ENCODE measurements at places on chromosomes 11 and 22.

DNA sequence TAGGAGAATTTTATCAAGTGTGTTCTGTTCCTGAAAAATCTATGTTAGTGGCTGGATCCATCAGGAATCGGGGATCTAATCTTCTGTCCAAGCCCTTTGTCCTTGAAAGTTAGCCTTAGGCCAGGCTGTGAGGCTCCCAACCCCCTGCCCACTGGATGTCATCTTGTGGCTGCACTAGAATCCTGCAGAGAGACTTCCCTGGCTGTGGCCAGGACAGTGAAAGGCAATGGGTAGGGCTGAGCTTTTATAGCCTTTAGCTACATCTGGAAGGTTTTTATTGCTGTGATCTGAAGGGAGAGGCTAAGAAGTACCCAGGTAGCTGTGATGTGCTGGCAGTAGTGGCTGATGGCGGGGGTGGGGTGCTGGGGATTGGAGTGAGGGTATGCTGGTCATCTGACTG lies 2.1 kb downstream of the OAF start:
- DNase-seq: no peak

- DNase-seq: no peak
Measured at GRCh38 chr22:32584650-32585049, 110.0 kb downstream of the FBXO7 start.

- DNase-seq: no peak
Measured at GRCh38 chr11:113248702-113249490, 65.5 kb upstream of the TTC12 start.

DNA sequence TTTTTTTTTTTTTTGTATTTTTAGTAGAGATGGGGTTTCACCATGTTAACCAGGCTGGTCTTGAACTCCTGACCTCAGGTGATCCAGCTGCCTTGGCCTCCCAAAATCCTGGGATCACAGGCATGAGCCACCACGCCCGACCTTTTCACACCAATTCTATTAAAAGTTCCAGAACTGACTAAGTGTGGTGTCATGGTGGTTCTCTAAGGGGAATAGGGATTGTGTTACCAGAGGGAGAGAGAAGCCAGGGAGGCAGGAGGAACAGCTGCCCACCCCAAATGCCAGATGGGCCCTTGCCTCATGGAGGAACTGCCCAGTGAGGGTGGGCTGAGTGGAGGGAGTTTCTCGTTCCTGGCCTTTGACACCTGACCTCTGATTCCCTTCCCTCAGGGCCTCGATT lies 5.9 kb downstream of the RPS6KA4 start:
- no peak for DNase-seq

GRCh38 chr11:7525424-7525823 lies 11.6 kb downstream of the PPFIBP2 start:
- no peak for DNase-seq

DNA sequence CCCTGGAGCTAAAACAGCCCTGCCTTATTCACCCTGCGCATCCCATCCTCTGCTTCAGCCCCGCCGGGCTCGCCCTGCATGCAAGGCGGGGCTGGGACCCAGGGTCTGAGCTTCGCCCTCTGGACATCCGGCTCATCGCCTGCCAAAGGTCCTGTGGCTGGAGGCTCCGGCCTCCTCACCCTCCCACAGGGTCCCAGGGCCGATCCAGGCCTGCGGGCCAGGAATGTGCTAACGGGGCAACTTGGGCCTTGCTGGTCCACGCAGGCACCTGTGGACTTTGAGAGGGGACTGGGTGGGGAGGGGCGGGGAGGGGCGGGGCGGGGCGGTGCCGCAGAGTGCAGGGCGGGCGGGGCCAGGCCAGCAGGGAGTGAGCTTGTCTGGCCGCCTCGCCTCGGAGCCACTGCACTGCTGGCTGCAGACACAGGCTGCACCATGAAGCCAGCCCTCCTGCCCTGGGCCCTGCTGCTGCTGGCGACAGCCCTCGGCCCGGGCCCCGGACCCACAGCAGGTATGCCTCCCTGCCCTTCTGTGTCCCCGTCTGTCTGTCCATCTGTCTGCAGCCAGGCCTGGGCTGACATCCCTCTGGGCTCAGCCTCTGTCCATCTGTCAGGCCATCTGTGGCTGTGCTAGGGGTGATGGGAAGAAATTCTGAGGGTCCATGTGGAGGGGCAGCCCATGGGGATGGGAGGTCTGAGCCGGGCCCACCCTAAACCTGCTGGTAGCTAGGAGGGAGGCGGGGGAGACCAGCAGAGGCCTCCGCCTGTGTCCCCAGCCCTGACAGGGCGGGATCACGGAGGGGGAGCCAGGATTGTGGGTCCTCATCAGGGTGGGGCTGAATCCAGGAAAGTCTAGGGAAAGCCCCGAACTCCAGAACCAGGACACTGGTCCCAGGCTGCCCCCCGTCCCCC lies at the start of gene SUSD2:
SUSD2 (plus strand) TSS at position 400 of the 908 bp plus-strand sequence; CDS start at position 433, 33 bp downstream.
- peak; percentile 56 for DNase-seq

GRCh38 chr11:2929531-2929949 lies 320 bp upstream of the PHLDA2 start:
- peak; percentile 90 for DNase-seq

DNA sequence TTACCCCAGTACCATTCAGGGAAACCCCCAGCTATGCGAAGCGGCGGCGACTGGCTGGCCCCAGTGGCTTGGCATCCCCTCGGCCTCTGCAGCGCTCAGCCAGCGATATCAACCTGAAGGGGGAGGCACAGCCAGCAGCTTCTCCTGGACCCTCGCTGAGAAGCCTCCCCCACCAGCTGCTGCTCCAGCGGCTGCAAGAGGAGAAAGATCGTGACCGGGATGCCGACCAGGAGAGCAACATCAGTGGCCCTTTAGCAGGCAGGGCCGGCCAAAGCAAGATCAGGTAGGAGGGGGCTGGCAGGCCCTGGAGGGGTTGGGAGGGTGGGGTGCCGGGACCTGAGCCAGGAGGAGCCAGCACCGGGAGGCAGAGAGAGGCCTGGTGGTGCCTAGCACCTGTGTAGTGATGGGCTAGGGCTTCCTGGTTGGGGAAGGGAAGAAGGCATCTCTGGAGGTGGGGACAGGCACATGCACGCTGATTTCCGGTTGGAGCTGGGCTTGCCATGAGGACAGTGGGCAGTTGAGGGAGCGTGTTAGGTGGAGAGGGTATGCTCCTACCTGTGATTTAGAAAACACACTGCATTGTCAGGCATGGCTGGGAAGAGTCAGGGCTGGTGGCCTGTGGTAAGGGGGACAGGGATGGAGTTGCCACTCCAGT lies 22.3 kb downstream of the SHANK3 start:
- DNase-seq: peak; percentile 58

DNA sequence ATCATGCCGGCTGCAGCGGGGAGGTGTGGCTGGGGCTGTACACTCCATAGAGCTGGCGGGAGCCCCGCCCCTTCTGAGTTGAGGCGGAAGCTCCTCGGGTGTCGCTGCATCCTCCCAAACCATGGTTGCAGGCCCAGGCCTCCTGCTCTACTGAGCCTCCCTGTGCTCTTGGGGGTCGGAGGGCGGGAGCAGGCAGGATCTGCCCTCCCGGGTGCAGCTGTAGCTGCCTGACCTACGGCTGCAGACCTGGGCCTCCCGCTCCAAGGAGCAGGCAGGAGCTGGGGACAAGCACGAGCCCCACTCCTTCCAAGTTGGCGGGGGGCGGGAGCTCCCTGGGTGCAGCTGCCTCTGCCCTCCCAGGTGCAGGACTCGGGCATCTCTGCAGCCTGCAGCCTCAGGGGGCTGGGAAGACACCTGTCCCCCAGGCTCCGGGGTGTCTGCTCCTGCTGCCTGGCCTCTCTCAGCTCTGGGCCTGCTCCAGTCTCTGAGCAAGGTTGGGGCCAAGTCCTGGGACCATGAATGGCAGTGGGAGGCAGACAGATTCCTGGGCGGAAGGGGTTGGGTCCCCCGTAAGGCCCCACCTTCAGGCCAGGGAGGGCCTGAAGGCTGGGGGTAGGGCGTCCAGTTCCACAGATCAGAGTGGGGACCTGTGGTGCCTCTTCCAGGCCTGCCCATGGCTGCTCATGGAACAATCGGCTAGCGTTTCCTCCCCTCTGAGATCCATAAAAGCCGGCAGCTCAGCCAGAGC lies 46.4 kb upstream of the SC5D start:
- DNase-seq: no peak

DNA sequence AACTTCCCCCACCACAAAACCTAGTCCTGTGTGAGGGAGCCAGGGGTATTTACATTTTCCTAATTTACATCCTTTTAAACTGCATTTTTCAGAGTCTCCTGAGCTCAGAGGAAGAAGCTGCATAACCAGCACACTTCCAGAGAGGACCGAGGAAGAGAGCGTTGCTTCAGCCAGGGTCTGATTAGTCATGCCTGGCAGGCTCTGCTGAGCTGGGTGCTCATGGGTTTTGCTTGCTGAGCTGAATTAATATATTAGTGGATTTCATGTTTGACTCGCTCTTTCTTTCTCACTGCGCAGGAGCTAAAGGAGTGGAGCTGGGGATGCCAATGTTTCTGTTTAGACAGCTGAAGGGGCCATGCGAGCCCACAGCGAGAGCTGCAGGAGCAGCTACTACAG lies 539.3 kb upstream of the B3GAT1 start:
- DNase-seq: no peak

- no peak for DNase-seq
Measured at GRCh38 chr22:46696614-46697013, 41.4 kb downstream of the CERK start.

- DNase-seq: no peak
Measured at GRCh38 chr11:94862926-94863880, 95.0 kb downstream of the AMOTL1 start.

Data from natural killer cell treated with Interleukin-12 subunit alpha and Interleukin-12 subunit beta and Interleukin-15 and Interleukin-18, amount 100 ng/mL, for 72 hours (primary cell).